ENCODE measurements at places on chromosomes 12 and 14.

DNA sequence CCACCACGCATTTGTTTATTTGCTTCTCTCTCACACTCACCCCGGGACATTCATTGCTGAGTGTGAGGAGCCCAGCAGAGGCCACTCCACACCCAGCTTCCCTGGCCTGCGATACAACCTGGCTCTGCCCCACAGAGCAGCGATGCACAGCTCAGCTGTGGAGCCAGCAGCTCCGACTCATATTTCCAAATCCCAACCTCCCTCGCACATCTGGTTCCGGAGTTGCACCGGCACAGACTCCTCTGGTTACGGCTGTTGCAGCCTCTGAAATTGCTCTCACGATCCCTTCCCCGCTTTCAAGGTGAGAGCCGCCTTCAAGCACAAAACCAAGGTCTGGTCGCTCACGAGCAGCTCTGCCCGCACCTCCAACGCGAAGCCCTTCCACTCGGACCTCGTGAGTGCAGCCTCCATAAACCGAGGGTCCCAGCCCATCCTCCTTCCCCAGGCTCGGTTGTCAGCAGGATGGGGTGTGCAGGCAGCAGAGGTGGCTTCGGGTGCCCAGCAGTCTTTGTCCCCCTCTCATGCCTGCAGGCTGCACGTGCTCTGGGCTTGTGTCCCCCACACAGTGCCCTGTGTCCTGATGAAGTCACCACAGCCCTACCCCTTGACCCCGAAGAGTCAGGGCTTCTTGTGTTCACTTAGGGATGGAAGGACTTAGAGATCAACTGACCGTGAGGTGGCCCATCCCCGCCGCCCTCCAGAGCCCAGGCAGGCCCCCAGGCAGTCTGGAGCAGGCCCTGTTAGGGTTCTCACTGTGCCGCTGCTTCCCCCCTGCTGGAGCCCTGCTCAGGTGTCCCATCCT lies 184.3 kb downstream of the ADGRD1 start:
- no peak for DNase-seq

GRCh38 chr12:68469113-68469512 lies 137.0 kb upstream of the MDM1 start:
- DNase-seq = no peak

GRCh38 chr14:26056036-26056616 lies 541.7 kb downstream of the NOVA1 start:
- DNase-seq = no peak

DNA sequence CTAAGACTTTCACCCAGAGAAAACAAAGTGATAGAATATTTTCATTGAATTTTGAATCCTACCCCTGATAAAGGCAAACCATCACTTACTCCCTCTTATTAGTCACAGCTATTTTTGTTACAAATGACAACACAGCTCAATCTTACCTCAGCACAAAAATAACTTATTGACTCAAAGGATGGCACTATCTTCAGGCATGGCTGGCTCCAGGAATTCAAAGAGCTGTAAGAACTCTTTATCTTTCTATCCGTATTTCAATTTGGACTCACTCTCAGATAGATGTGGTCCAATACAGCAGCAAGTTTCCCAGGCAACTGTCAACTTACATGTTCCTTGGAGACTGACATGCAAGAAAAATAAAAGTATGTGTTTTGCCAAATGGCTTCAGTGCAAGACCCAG lies 709.4 kb upstream of the MDGA2 start:
- DNase-seq = no peak
